Keratinocyte (primary cell): ENCODE measurements at places on chromosomes 1 and 21. TPM values are rescaled to one million over a fixed set of nuclear protein-coding genes. Genes with fewer than 3 reads are reported as not detected.

CLDN8 gene
- 0.07 to 0.18 TPM in 2 of 3 replicates, not detected in the other for polyA plus RNA-seq

TENT5C gene
- 0.10 to 0.13 TPM (median 0.10 TPM) in 3 replicates for polyA plus RNA-seq

WDR77 gene
- polyA plus RNA-seq = 91.5 to 171 TPM (median 110 TPM) in 3 replicates

TSACC gene
- polyA plus RNA-seq = 2.2 to 5.4 TPM (median 2.5 TPM) in 3 replicates

NPHS2 gene
- polyA plus RNA-seq = not detected in 3 replicates

CFH gene
- polyA plus RNA-seq = 1.7 to 7.4 TPM (median 3.7 TPM) in 3 replicates

DPH5 gene
- 45.1 to 98.0 TPM (median 67.2 TPM) in 3 replicates for polyA plus RNA-seq

DNAJB4 gene
- 17.3 to 30.9 TPM (median 27.5 TPM) in 3 replicates for polyA plus RNA-seq

OLIG2 gene
- polyA plus RNA-seq = not detected in 3 replicates

SERPINC1 gene
- polyA plus RNA-seq = 0.14 to 0.26 TPM (median 0.18 TPM) in 3 replicates

SPATA45 gene
- not detected in 3 replicates for polyA plus RNA-seq

PRCC gene
- 29.9 to 70.7 TPM (median 40.4 TPM) in 3 replicates for polyA plus RNA-seq

SV2A gene
- polyA plus RNA-seq = 0.10 to 0.71 TPM (median 0.28 TPM) in 3 replicates

NR5A2 gene
- 0.01 to 0.05 TPM in 2 of 3 replicates, not detected in the other for polyA plus RNA-seq

FCGR3A gene
- polyA plus RNA-seq = not detected in 3 replicates

GCSAML gene
- polyA plus RNA-seq = not detected in 3 replicates

FCRL4 gene
- polyA plus RNA-seq = not detected in 3 replicates

C2CD4D gene
- polyA plus RNA-seq = 0.05 to 0.08 TPM (median 0.05 TPM) in 3 replicates

ARHGEF2 gene
- polyA plus RNA-seq = 27.8 to 39.2 TPM (median 38.7 TPM) in 3 replicates

MTF1 gene
- 10.5 to 13.1 TPM (median 10.7 TPM) in 3 replicates for polyA plus RNA-seq

PLPPR5 gene
- 0.50 to 0.93 TPM (median 0.68 TPM) in 3 replicates for polyA plus RNA-seq

CLCA4 gene
- 0.59 to 6.1 TPM (median 1.5 TPM) in 3 replicates for polyA plus RNA-seq

TSPEAR gene
- polyA plus RNA-seq = 0.07 to 0.12 TPM in 2 of 3 replicates, not detected in the other

PRAMEF1 gene
- polyA plus RNA-seq = not detected in 3 replicates

PLA2G2F gene
- 0.26 to 0.31 TPM (median 0.26 TPM) in 3 replicates for polyA plus RNA-seq

NPPA gene
- not detected in 3 replicates for polyA plus RNA-seq

DNTTIP2 gene
- 28.0 to 46.2 TPM (median 32.7 TPM) in 3 replicates for polyA plus RNA-seq

NECTIN4 gene
- polyA plus RNA-seq = 6.0 to 19.0 TPM (median 8.6 TPM) in 3 replicates

DNALI1 gene
- 0.06 to 0.14 TPM (median 0.06 TPM) in 3 replicates for polyA plus RNA-seq

FBLIM1 gene
- polyA plus RNA-seq = 144 to 223 TPM (median 185 TPM) in 3 replicates

SLC66A1 gene
- 8.0 to 16.5 TPM (median 11.6 TPM) in 3 replicates for polyA plus RNA-seq

CFAP74 gene
- polyA plus RNA-seq = not detected in 3 replicates

FAM43B gene
- polyA plus RNA-seq = 0.02 to 0.03 TPM in 2 of 3 replicates, not detected in the other

BACE2 gene
- 89.7 to 162 TPM (median 130 TPM) in 3 replicates for polyA plus RNA-seq

TBX19 gene
- polyA plus RNA-seq = 0.65 to 1.2 TPM (median 0.93 TPM) in 3 replicates

LDLRAD2 gene
- 0.07 TPM in 1 of 3 replicates, not detected in the others for polyA plus RNA-seq

LCE2A gene
- 0.12 to 0.16 TPM in 2 of 3 replicates, not detected in the other for polyA plus RNA-seq

RNF186 gene
- not detected in 3 replicates for polyA plus RNA-seq

GPR89A gene
- 19.4 to 22.8 TPM (median 19.9 TPM) in 3 replicates for polyA plus RNA-seq

ETV3L gene
- not detected in 3 replicates for polyA plus RNA-seq
